ENCODE measurements at places on chromosomes 1 and 21.

- no peak for DNase-seq
Observed at GRCh38 chr1:220928320-220928719, 49.1 kb downstream of the HLX start.

- DNase-seq = peak; percentile 26
Observed at GRCh38 chr1:234926559-234927311, 201.9 kb downstream of the TOMM20 start.

DNA sequence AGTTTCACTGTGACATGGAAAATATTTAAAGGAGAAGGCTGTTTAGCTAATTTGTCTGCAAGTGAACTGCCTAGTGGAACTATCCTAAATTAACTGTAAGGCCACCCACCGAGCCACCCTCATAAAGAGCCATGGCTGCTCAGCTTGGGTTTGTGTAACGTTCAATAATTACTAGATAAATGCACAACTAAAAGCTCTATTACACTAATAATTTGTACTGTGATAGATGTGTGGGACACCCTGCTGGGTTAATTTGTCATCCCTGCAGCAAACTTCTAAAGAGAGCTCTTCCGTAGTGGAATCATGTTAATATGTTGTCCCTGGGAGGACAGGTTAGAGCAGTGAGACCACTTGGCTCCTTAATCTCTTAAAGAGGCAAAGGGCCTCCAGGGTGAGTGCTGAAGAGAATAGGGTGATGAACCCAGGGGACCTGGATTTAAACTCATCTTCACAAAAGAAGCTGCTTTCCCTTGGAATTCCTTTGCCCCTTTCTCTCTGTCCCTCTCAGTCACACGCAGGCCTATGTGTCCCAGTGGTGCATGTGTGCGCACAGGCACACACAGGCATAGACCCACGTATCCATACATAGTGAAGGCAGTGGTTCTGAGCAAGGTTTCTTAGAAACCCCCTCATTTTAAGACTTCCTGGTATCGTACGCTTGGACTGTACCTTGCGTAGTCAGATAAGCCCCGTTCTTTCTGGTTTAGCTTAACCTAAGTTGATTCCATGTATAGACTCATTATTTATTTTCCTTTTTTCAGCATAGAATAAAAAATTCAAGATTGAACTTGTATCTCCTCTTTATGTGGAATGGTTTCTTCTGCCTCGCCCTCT, 310.3 kb downstream of the NFIA start:
- no peak for DNase-seq

- no peak for DNase-seq
Observed at GRCh38 chr1:227424953-227425352, 106.7 kb upstream of the CDC42BPA start.

DNA sequence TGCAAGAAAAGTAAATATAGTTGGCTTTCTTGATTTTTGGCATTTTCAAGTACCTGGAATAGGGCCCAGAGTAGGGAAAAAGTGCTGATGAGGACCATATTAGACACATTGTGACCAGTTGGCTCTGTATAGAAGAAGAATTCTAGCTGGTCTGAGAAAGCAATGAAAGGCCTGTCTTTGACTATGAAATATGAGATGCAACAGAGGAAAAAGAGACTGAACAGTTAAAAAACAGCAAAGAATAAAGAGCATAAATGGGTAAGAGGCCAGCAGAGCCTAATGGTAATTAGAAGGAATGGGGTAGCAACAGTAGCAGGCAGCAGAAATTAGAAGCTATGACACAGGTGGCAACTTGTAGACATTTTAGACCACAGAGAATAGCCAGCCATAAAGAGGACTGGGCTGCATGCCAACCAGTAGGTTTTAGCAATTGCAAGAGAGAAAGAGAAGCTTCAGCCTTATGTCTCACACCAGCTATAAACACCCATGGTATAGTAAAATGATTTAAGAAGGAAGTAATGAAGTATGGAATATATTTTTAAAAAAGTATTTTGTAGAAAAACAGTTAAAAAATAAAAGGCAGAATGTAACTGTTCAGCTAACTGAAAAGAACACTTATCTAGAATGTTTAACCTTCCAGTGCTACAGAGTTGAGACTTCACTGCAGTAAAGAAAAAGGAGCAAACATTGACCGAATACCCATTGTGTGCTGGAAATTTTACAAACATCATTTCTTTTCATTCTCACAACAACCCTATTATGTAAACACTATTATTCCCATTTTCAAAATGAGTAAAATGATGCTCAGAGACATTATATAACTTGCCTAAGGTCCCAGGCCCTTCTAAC, 114.1 kb downstream of the LHX4 start:
- DNase-seq = no peak

- DNase-seq = peak; percentile 59
Observed at GRCh38 chr1:112508278-112509004, at the start of gene WNT2B. TSS of gene WNT2B (plus strand) at chr1:112508965. CDS start at chr1:112509263, 298 bp downstream.

GRCh38 chr1:106780066-106780465, 276.4 kb upstream of the PRMT6 start:
- no peak for DNase-seq

- DNase-seq = no peak
Observed at GRCh38 chr1:70627910-70628309, 216.8 kb downstream of the CTH start.

DNA sequence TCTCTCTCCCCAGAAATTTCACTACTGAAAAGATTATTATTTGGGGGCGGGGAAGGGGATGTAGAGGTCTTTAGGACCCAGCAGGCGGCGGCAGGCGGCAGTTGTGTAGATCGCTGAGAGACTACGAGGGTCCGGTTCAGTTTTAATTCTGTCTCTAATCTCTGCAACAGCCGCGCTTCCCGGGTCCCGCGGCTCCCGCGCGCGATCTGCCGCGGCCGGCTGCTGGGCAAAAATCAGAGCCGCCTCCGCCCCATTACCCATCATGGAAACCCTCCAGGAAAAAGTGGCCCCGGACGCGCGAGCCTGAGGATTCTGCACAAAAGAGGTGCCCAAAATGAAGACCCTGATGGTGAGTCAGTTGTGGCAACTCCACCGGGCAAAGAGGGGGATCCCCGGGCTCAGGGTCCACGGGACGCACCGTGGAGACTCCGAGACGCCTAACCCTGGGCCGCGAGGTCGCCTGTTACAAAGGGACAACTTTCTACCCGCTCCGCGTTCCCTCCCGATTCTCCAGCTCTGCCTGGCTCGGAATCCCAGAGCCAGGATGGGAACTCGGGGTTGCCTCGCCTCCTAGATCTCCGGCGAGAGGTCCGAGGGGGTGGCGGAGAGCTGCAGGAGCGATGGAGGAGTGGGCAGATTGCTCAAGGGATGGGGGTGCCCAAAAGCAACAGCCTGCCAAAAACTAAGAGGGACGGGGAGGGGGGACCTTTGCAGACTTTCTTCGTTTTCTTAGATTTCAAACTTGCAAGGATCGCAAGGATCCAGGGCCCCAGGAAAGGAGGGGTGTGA, at the start of gene ST6GALNAC5:
Gene ST6GALNAC5 (plus strand): TSS at position 139 of the 789 bp plus-strand sequence.
- no peak for DNase-seq

DNA sequence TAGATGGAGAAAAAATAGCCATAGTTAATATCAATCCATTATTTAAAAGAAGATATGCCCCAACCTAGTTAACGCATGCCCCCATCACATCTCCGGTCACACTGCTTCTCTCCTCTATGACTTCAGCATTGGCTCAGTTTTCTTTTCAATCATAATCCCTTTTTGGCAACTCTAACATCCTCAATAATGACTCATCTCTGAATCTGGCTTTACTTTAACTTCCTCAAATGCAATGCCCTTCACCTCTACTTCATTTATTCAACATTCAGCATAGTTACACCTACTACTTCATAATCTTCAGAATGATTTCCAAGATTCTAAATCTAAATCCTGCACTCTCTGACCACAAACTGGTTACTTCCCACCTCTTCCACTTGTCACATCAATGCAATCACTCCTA, 417.3 kb downstream of the USH2A start:
- no peak for DNase-seq

GRCh38 chr1:231930257-231930947, 303.8 kb downstream of the DISC1 start:
- DNase-seq = no peak

DNA sequence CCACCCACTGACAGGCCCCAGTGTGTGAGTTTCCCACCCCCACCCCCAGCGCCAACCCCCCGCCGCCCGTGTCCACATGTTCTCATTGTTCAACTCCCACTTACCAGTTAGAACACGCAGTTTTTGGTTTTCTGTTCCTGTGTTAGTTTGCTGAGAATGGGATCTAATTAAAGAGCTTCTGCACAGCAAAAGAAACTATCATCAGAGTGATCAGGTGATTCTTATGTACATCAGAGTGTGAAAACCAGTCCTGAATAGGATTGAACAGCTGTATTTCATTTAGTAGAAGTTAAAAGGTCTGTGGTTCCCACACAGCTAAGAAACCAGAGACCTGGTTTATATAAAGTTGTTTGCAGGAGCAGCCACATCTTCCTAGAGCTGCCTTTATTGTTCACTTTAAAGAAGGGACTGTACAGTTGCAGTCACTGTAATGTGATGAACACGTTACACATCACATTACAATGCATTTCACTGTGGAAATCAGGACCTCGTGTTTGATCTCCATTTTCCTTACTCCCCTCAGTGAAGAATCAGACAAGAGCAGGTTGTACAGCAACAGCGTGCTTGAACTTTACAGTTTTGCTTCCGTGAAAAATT, 1.2 kb downstream of the GBP6 start:
- DNase-seq = no peak

- no peak for DNase-seq
Observed at GRCh38 chr1:3577711-3578432, 33.4 kb downstream of the MEGF6 start.

DNA sequence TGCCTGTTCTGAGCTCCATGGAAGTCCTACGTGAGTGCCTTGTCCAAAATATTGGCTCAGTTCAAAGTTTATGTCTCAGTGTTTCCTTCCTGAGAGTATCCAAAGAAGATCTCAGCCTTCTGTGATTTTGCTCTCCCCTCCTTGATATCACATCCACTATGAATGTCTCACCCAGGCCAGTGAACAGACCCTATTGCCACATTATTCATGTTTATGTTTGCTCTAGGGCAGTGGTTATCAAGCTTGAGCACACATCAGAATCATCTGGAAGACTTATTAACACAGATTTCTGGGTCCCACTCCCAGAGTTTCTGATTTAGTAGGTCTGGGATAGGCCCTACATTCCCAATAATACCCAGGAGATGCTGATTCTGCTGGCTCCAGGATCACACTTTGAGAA, 145.0 kb upstream of the FGGY start:
- no peak for DNase-seq

DNA sequence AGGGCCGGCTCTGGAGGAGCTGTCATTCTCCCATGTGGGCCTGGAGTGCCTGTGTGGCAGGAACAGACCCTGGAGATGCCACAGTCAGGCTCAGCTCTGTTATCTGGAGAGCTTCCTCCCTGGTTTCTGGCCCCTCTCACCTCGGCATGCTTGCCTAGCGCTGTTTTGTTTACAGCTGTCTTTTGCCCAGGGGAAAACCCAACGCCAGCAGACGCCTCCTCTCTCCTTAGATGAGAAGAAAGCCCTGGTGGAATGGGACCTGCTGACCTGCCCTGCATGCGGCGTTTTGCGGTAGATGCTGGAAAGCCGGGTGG, 104.9 kb downstream of the CRYAA start:
- no peak for DNase-seq

DNA sequence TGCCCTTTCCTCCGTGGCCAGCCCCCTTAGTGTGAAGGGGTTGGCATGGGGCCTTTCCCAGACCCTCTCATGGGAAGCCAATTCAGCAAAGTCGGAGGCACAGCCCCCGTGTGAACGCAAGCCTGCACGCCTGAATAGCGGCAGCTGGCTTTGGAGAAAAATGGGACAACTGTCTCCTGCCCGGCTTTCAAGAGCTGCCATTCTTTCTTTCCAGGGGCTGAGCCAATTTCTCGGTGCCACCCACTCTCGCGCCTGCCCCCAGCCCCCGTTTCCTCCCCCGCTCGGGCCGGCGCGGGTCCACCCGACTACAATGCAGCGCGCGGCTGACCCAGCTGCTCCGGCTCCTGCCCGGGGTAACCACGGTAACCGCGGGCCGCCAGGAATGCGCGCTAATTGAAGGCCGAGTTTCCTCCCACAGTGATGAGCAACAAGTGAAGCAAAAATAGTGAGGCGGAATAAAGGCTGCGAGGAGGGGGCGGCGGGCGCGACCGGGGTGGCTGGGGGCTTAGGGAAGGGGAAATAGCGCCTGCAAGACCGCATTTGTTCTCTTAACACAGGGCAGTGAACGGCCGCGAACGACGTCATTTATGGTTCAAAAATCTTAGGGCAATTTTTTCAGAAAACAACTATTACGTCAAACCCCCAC, 27.8 kb downstream of the ILDR2 start:
- no peak for DNase-seq

GRCh38 chr1:210159211-210159610, 73.4 kb upstream of the SERTAD4 start:
- DNase-seq = no peak

GRCh38 chr21:44295646-44296045, 4.2 kb upstream of the PFKL start:
- no peak for DNase-seq

- DNase-seq = no peak
Observed at GRCh38 chr1:183460596-183460995, 11.7 kb upstream of the SMG7 start.

DNA sequence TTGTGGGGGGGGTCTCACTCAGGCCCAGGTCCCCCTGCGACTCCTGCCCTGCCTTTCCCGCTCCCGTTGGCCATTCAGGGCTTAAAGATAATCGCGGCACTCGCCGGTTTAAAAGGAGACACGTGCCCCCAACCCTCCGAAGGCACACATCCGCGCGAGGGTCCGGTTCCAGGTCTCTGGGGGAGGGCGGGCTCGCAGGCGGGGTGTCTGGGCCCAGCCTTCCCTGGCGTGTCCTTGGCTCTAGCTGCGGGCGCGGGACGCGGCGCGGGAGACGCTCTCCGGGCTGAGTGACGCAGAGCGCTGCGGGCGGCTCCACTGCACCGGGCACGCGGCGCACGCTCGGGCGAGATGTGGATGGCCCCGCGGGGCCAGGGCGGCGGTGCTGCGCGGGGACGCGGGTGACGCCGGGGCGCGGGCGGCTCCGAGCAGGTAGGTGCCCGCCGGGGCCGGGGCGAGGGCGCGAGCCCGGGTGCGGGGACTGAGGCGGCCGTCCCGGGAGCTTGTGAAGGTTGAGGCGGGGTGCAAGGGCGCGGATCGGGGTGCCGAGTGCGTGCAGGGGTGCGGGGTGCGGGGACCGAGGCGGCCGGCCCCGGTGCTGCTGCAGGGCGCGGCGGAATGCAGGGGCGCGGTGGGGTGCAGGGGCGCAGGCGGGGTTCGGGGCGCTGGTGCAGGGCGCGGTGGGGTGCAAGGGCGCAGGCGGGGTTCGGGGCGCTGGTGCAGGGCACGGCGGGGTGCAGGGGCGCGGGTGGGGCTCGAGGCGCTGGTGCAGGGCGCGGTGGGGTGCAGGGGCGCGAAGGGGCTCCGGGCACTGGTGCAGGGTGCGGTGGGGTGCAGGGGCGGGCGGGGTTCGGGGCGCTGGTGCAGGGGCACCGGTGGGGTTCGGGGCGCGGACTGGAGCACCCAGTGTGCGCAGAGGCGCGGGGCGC, 3.3 kb upstream of the TRPM2 start:
- DNase-seq = no peak

DNA sequence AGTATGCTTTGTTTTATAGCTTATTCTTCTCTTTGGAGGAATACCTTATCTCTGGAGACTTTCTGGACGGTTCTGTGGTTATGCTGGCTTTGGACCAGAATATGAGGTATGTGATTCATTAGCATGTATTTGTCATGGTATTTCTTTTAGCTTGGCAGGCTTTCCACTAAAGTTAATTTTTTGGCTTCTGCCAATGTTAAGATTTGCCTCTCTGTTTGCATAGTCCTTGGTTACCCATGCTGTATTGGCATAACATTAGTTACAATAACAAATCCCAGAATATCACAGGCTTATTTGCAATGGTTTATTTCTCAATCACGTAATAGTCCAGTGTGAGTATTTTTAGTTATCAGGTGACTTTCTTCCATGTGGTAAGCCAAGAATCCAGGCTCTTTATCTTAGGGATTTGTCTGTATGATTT, 9.7 kb downstream of the ZMPSTE24 start:
- DNase-seq = no peak

GRCh38 chr1:12552951-12553921, 64.8 kb downstream of the DHRS3 start:
- DNase-seq = no peak
